ENCODE measurements at places on chromosomes 11 and 22. TPM values are rescaled to one million over a fixed set of nuclear protein-coding genes. Genes with fewer than 3 reads are reported as not detected.

Gene VSIG2
- total RNA-seq, result 1.6 TPM

Gene MMP27
- total RNA-seq, result not detected

Gene GSTT2B
- not detected for total RNA-seq

Gene CRYAB
- total RNA-seq, result not detected

Gene APOA4
- not detected for total RNA-seq

Gene BIK
- 2.7 TPM for total RNA-seq

Gene RIMBP3C
- 3.9 TPM for total RNA-seq

Gene PGR
- not detected for total RNA-seq

Gene TSPAN4
- 5.8 TPM for total RNA-seq

Gene INS
- total RNA-seq, result 0.53 TPM

Gene ARHGAP1
- 64.6 TPM for total RNA-seq

Gene MS4A15
- total RNA-seq, result not detected

Gene MUC15
- total RNA-seq, result not detected

Gene OR52E8
- not detected for total RNA-seq

Gene FAM89B
- 69.3 TPM for total RNA-seq

Gene PGA4
- not detected for total RNA-seq

Gene VWCE
- total RNA-seq, result 0.49 TPM

Gene OR52D1
- total RNA-seq, result not detected

Gene ST14
- total RNA-seq, result 0.53 TPM

Gene OR51M1
- not detected for total RNA-seq

Gene CTNND1
- 17.5 TPM for total RNA-seq

Gene PTPRCAP
- 256 TPM for total RNA-seq

Gene OR5B21
- total RNA-seq, result 0.90 TPM

Gene SMCO4
- 6.5 TPM for total RNA-seq

Gene NDUFS8
- total RNA-seq, result 76.9 TPM

Gene NRGN
- 0.28 TPM for total RNA-seq

Gene HORMAD2
- not detected for total RNA-seq

Gene MTMR2
- total RNA-seq, result 11.0 TPM

Gene MISFA
- total RNA-seq, result not detected

Gene MRGPRX4
- not detected for total RNA-seq

Gene NLRP14
- not detected for total RNA-seq

Gene MPEG1
- total RNA-seq, result 1.3 TPM

Gene SYT7
- 0.20 TPM for total RNA-seq

Gene MIOX
- total RNA-seq, result not detected

Gene LTO1
- total RNA-seq, result 57.4 TPM

Gene ZBTB44
- total RNA-seq, result 68.1 TPM

Gene FGF4
- not detected for total RNA-seq

Gene RAB36
- 0.85 TPM for total RNA-seq

Gene HEPHL1
- total RNA-seq, result not detected

Gene TCN2
- 0.58 TPM for total RNA-seq

Gene NPAS4
- total RNA-seq, result not detected

Gene HTR3A
- total RNA-seq, result 0.13 TPM

Gene DRD4
- 1.3 TPM for total RNA-seq

Gene POTEH
- total RNA-seq, result not detected

Gene OVOL1
- 0.12 TPM for total RNA-seq

Gene TBX10
- not detected for total RNA-seq

Gene BAIAP2L2
- 4.1 TPM for total RNA-seq

Gene APOBEC3F
- total RNA-seq, result 18.5 TPM

Gene TRIM64
- total RNA-seq, result not detected

Gene CHKB
- 183 TPM for total RNA-seq
